ENCODE measurements at places on chromosomes 2 and 18.
A peak's percentile ranks its signal among the peaks of the same experiment; 100 is the strongest.

GRCh38 chr2:166958986-166959481 lies 70.8 kb downstream of the XIRP2 start:
- DNase-seq, result no peak

DNA sequence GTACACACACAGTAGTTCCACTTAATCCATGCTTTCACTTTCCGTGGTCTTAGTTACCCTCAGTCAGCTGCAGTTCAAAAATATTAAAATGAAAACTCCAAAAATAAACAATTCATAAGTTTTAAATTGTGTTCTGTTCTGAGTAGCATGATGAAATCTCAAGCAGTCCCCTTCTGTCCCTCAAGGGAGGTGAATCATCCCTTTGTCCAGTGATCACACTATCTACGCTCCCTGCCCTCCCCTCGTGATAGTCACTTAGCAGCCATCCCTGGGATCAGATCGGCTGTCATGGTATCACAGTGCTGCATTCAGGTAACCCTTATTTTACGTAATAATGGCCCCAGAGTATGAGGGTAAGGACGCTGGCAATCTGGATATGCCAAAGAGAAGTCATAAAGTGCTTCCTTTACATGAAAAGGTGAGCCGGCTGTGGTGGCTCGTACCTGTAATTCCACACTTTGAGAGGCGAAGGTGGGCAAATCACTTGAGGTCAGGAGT lies 5.8 kb upstream of the RTN4 start:
- DNase-seq, result no peak

GRCh38 chr2:100630473-100630977 lies 67.7 kb downstream of the PDCL3 start:
- DNase-seq, result no peak

GRCh38 chr18:9296233-9297006 lies 38.2 kb upstream of the TWSG1 start:
- DNase-seq, result no peak

DNA sequence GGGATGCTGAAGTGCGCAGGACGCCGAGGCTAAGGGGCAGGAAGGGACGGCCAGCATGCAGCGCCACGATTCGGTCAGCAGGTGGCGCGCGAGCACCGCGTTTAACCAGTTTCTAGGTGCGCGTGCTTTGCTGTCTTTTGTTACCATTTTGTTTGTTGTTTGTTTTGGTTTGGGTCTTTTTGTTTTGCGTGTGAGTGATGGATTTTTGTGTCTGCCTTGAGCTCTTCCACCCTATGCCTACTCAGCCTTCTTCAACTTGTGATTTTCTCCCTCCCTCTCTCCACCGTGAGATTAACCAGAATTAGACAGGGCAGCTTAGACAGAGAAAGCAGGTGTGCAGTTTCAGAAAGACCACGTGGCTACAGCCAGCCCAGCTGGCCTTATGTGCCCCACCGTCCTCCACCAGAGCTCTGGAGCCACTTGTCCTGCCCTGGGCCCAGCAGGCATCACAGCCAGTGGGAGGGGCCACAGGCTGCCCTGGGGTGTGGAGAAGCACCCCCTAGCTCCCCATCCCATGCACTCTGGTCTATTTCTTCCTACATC lies 180.2 kb downstream of the RNF144A start:
- DNase-seq, result peak; percentile 56

DNA sequence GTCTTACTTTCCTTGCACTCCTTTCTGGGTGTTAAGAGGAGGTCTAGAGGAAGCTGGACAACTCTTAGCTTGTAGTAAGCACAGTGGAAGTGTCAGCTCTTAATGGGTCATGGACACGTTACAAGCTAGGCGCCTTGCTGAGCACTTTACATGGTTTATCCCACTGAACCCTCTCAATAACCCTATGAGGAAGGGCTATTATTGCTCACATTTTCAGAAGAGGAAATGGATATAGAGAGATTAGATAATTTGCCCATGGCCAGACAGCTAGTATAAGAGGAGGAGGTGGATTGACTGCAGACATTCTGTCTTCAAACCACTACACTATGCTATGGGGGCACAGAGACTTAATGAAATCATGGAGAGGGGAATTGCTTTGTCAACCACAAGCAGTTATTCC lies 8.3 kb upstream of the IL1RN start:
- no peak for DNase-seq

DNA sequence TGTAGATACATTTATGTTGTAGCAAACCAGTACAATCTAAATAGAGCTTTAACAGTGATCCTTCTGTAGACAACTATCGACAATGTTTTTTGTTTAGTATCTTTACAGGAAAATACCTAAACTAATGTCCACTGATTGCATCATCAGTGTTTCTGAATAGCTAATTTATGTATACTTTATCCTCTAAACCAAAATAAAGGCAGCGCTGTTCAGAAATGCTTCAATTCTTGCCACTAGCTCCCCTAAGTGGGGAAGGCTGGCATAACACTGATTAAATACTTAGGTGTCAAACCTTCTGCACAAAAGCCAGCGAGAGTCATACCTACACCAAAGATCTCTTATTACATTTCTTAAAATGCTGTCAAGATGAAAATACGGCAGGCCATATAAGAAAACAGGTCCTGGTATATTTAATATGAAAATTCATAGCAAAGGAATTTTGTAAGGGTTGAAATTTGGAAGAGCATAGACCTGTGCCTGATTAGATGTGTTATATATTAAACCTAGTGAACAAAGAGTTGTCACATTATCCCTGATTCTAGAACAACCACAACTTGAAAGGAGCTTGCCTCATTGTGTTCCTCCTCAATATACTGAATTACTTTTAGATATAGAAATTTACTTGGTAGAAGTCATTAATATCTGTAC lies 1693.4 kb upstream of the SLC39A10 start:
- DNase-seq, result no peak

Data from activated T-helper 1 cell treated with anti-CD3 and anti-CD28 coated beads, Interleukin-2, amount 50 U/mL, for 16 hours (primary cell).